ENCODE measurements at places on chromosomes 3 and 15.
A peak's percentile ranks its signal among the peaks of the same experiment; 100 is the strongest.

DNA sequence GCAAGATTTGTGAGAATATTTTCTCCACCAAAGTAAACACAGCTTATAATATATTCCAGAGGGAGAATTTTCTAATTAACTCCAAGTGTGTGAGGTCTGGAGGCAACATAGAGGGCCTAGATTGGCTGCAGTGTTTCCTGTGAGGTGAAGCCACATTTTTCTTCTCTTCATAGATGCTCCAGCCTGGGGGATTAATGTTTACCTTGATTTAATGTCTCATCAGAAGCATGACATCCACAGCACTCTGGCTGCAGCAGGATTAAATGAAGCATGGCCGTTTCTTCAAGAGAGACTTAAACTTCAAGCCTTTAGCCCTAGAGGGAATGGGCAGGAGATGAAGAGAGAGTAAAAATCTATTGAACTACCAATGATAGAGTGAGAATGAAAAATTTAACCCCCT, 137.9 kb upstream of the ZBTB20 start:
- DNase-seq: no peak

- peak; percentile 11 for DNase-seq
These were observed 325.3 kb downstream of the THSD4 start for GRCh38 chr15:71440489-71441110.

GRCh38 chr3:134605556-134605955, 45.3 kb downstream of the KY start:
- no peak for DNase-seq

- DNase-seq: no peak
These were observed 369.1 kb downstream of the RBMS3 start for GRCh38 chr3:29649815-29650547.

DNA sequence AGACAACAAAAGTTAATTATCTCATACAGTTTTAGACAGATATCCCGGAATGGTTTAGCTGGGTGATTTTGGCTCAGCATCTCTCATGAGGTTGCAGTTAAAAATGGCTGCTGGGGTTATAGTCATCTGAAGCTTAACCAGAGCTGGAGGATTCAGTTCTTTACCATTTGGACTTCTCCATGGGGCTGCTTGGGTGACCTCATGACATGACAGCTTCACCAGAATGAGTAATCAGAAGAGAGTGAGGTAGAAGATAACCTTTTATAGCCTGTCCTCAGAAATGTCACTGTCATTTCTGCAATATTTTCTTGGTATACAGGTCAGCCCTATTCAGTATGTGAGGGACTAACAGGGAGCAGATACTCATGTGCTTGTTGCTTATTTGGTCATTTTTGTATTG, 30.9 kb downstream of the TFG start:
- DNase-seq: no peak

- no peak for DNase-seq
These were observed 16.0 kb upstream of the MYO1E start for GRCh38 chr15:59388670-59389069.

- DNase-seq: no peak
These were observed 525.5 kb upstream of the BCHE start for GRCh38 chr3:166362698-166363097.

DNA sequence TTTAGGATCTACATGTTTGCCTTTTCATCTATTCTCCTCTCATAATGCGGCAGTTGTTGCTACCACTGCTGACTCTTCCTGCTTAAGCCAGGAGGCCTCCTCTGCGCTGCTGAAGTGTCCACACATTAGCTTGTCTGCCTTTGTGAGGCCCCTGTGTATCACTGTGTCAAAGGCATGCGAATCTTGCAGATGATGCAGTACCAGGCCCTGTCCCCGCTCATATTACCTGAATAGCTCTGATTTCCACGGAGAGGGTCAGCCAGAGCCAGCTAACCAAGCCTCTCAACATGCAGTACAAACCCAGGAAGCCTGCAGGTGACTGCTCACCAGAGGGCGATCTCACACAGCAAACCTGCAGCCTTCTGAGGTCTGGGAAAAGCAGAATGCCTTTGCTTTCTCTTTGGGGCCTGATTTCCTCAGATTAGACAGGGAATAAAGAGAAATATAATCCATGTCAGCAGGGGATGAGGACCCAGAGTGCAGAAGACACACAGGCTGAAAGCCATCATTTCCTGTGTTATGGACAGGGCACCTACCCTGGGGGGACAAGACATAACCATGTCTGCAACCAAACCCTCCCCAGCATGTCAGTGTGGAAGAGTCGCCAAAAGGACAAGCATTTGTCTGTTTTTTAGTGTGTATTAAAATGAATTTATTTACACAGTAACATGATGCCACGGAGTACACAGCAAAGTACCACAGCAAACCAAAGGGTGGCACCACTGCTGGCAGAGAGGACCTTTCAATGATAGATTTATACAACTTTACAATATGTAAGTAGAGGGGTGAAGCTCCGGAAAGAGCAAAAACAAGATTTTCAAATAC, 36.8 kb upstream of the TSPAN3 start:
- DNase-seq: peak; percentile 6

DNA sequence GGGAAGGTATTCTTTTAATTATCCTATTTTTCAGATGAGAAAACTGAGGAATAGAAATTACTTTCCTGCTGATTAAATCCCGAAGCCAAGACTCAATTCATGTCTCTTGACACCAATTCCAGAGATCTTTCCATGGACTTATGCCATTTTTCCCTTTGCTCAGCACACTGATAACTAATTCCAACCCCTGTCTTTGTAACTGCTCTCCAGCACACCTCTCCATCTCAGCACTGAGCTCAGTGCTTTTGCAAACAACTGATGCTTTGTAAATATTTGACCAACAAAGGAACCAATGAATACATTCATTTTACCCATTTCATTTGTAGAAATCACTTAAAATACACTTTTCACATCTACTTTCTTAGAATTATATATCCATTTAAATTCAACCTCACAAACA, 249.1 kb downstream of the IL5RA start:
- no peak for DNase-seq

DNA sequence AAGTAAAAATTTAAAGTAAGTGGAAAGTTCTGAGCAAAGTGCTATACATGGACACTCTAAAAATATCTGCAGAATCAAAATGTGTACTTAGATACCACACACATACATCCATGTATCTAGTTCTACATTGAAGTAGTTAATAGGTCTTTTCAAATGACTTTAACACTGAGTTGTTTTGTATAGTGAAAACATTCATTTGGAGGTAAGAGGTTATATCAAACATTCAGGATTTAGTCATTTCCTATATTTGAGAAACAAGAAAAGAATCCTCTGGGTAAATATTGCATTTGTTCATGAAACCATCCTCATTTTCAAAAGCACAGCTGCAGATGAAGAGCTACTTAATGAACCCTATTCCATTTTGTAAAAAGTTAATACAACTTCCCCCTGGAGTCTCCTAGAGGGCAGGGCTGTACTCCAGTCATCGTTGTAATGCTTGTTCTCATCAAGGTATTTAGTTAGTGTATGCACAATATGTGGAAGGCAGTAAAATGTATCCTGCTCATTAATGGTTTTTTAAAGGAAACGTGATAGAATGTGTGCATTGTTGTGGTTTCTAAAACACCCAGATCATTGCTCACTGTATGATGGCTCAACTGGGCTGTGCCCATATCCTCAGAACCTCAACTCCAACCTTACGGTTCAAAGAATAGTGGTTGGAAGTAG, 26.2 kb downstream of the ARPP21 start:
- DNase-seq: no peak

DNA sequence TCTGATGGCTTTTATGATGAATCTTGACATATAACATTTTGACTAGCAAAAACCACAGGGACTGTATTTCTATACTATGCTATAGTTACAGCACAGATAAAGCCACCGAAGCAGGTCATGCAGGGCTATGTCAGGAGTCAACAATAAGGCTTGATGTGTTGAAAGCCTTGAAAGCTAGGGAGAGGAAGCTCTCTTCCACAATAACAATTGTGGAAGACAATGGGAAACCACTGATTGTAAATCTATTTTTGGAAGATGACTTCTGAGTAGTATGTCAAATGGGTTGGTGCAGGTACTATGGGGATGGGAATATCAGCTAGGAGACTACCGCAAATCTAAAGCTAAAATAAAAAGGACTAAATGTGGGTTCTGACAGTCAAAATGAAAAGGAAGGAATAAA, 4.0 kb upstream of the AQR start:
- no peak for DNase-seq

DNA sequence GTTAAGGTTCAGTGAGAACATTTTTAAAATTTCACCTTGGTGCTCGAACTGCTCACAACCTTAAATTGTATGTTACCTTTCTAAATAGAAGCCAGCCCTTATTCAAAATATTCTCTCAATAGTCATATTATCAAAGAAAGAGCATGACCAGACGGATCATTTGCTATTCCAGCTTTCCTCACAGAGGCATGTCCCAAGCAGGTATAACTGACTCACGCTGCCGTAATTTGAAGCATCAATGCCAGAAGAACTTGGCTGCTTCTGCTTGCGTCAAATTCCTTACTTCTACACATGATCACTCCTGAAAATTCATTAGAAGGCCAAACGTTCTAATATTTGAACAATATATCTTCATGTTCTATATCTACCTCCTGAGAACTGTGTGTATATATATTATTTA, 69.5 kb upstream of the VGLL4 start:
- DNase-seq: no peak

- no peak for DNase-seq
These were observed 207.7 kb upstream of the ATP11B start for GRCh38 chr3:182585532-182586150.

GRCh38 chr3:141080431-141080830, 29.3 kb downstream of the SPSB4 start:
- DNase-seq: no peak

- DNase-seq: no peak
These were observed 293.0 kb upstream of the TLE3 start for GRCh38 chr15:70390723-70391122.

DNA sequence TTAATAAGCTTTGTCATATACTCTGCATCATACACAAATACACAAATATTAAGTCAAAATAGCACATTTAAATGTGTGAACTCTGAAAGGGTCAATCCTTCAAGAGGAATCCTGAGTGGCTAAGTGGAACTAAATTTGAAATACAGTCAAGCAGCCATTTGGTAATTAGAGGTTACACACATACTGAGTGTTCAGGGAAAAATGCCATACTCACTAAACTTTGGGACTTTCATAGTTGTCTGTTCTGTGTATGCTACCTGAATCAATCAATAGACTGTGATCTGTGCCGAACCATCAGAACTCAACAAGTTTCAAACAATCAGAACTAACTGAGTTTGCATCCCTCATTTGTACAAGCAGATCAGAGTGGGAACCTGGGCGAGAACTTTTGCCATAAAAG, 15.3 kb downstream of the ANKRD28 start:
- DNase-seq: no peak

DNA sequence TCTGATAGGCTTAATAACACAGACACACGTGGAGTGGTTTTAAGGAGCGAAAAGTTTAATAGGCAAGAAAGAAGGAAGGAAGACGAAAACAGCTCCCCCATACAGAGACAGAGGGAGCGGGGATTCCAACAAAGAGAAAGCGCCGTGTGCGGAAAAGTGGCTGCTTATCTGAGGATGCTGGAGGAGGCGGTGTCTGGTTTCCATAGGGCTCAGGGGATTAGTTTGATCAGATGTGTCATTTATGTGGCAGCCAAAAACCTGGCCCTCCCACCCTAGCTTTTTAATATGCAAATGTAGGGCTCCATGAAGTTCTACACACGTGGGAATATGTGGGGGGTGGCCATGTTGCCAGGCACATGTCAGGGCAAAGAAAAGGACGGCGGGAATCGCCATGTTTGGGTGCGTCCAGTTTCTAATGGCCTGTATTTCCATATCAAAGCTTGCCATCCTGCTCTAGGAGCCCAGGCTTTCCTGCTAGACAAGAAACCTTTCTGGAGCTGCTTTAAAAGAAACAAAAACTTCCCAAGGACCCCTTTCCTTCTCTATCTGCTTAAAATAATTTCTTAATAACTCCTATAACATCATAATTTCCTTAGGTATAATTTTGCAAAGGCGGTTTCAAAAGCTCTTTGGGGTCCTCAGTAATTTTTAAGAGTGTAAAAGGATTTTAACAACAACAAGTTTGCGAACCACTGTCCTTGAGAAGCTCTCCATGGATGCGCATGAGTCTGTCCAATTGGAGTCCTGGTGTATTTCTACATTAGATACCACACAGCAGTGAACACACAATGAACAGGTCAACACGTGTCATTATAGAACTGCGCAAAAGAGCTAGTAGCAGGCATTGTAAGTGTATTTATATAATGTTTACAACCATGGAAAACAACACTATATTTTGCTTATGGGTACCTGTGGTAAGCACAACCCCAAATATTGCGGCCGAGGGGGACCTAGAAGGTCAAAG, 622 bp upstream of the ZNF589 start:
- no peak for DNase-seq

DNA sequence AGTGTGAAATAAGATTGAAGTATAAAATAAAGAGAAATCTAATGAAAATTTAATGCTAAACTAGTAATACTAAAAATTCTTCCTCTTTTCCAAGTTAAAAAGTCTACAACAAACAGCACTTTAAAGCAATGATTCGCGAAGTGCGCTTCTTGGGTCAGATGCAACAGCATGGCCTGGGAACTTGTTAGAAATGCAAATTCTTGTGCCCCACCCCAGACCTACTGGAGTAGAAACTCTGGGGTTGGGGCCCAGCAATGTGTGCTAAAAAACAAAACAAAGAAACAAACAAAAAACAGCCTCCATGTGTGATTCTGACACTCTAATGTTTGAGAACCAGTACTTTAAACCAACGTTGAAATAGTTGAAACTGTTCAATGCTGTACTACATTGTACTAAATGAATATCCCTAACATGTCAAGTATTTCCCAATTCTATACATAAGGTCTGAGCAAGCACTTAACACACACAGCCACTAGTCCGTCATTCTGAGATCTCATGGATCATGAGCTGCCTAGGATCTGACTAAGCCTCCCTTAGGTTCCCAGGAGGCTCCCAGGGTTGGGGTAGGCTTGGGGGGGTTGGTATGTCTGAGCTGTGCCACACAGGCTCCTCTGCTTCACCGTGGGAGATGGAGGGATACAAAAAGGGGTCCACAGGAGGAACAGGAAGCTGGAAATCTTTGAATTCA, 6.1 kb downstream of the RASGRP1 start:
- no peak for DNase-seq

DNA sequence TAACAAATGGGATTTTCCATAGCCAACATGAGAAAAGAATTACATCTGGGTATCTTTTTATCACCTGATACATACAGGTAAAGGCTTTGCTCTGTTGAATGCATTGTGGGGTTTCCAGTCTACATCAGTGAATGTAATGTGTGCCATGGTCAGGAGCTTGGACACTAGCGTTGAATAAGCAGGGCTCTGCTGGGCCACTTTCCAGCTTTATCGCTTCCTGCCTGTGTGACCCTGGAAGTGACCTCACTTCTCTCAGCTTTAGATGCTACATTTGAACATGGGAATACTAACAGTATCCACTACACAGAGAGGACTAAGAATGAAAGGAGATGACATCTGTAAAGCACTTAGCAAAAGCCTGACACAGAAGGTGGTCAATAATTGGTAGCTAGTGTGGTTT, 40.1 kb downstream of the TTC23 start:
- DNase-seq: no peak

GRCh38 chr3:47161983-47162696, 1.8 kb downstream of the SETD2 start:
- DNase-seq: no peak

- DNase-seq: no peak
These were observed 23.4 kb downstream of the NCEH1 start for GRCh38 chr3:172687501-172687900.

GRCh38 chr3:177459401-177459800, 262.1 kb upstream of the TBL1XR1 start:
- DNase-seq: no peak

GRCh38 chr3:125059488-125060245, 3.9 kb upstream of the HEG1 start:
- DNase-seq: no peak

All from CD4-positive, alpha-beta memory T cell (primary cell).